Central memory CD4-positive, alpha-beta T cell (primary cell): ENCODE measurements at places on chromosomes 4 and X.

DNA sequence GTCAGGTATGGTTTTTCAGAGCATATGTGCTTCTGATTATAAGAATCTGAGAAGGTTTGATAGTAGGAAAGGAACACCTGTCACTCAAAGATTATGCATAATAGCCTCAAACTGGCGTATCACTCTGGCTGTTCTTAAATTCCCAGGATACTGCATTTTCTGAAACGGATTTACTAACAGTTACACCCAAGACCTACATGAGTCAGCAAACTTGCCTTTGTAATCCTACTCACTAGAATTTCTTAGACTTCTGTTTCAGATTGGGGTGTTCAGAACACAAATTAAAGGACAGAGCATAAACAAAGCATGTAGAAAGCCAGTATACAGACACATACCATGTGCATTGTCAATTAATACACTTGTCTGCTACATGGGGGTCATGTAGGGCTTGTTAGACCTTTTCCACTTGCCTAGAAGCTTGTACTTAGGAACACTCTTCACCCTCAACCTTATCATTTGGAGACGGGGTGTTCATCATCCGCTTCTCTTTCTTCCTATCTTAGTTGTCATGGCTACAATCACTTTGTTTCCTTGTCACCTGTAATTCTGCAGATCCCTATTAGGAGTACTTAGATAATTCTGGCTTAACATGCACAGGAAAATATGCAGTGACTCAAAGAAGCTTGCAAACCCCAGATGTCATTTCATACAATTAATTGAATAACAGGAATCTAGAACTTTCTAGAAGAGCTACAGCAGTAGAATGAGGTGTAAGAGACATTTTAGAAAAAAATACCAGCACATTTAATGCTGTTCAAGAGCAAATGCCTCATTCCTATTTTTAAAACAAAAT, 593.0 kb upstream of the TENM3 start:
- DNase-seq, result no peak

- DNase-seq, result no peak
Observed at GRCh38 chr4:10013722-10014121, 7.6 kb downstream of the SLC2A9 start.

DNA sequence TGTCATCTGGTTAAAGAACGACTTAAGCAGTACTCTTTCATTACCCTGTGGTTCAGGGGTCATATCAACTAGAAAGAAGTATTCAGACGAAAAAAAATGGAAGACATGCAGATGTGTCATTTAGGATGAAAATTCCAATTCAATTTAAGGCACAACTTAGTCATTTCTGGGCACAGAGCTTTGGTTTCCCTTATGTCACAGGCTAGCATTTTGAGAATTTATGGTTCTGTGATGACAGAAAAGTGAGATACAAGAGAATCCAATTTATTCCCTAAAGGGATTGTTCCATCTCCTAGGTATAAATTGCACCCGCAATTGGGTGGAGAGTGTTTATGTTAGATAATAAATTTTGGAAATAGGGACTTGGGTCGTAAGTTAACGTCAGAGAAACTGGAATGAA, 306.6 kb downstream of the STK32B start:
- DNase-seq, result no peak

GRCh38 chr4:56082829-56083228, 134.1 kb downstream of the CEP135 start:
- no peak for DNase-seq

DNA sequence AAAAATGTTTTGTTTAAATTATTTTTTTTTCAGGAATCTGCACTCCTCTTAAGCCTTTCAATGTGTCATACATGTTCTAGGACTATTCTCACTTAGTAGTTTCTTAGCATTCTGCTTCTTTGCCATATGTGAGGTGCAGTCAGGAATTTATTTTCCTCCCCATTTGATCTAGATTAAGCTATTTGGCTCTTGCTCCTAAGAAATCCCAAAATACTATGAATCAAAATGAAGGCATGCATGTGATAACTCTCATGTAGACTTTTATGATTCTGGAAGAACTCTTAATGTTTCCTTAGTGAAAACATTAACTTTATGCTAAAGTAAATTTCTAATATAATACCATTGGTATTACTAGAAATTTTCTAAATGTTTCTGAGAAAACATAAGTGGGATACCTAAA, 664.5 kb downstream of the RAPGEF2 start:
- no peak for DNase-seq

DNA sequence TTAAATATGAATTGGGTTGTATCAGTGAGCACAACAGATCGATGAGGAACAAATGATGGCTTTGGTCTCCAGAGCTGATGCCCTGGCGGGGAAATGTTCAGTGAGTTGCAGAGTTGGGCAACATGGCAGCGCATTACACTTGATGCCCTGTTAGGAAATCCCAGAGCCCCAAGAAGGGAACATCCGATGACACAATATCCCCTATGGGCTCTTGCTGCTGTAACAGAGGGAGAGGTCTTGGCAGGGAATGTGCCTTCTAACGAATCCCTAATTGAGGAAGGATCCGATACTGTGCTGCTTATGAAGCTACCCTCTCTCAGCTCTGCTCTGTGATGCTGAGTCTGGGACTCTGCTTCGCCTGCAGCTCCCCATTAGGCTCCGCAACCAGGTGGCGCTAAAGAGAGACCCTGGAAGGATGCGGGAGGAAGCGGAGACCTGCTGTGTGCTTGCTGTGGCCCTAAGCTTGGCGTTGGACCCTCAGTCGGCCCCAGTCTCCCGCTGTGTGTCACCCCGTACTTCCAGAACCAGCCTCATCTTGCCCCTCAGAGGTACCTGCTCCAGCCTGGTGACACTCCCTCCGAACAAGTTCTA, 38.9 kb downstream of the PDHA1 start:
- peak; percentile 21 for DNase-seq

GRCh38 chr4:183458005-183458404, 13.6 kb downstream of the CDKN2AIP start:
- no peak for DNase-seq

DNA sequence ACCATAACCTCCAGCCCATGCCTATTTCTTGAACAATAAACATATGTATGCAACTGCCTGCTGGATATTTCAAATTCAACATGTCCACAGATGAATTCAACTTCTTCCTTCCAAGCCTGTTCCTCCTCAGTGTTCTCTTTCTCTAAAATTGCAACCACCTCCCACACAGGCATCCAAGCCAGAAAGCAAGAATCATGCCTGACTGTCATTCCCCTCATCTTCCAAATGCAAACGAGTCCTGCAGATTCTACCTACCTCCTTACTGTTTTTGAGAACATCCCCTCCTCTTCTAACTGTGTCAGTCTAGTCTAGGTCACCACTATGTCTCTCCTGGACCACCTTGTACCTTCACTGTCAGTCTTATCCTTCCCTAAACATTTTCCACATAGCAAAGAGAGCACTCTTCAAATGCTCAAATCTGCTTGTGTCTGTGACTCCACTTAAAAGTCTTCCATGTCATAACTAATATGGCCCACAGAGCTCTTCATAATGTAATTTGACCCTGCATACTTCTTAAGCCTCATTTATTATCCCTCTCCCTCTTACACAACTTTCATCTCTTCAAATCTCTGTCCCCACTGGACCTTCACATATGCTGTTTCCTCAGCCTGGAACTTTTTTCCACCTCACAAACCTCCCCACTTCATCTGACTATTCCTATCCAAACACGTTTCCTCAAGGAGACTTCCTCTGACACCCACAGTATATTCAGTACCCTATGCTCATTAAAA, 25.7 kb downstream of the MAPK10 start:
- no peak for DNase-seq
